Activated CD4-positive, alpha-beta T cell treated with anti-CD3 and anti-CD28 coated beads, Interleukin-2, amount 50 U/mL, for 16 hours (primary cell): ENCODE measurements at places on chromosomes 7 and 10.
A peak's percentile ranks its signal among the peaks of the same experiment; 100 is the strongest.

GRCh38 chr7:96183163-96183670 lies 138.7 kb downstream of the SLC25A13 start:
- no peak for DNase-seq

DNA sequence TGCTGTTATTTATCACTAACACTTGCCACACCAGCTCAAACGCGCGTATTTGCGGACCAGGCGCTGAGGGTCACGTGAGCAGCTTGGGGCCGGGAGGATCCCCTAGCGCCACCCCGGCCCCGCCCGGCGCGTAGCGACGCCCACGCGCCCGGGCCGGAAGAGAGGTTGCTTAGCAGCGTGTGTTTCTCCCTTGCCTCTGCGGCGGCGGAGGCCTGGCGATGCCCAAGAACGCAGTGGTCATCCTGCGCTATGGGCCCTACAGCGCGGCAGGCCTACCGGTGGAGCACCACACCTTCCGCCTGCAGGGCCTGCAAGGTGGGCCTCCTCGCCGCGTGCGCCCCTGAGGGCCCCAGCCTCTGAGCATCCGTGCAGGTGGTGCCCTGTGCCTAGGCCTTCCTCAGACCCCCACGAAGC lies at the start of gene C10orf53:
Gene C10orf53 (plus strand): TSS at position 172 of the 414 bp plus-strand sequence. CDS start 47 bp downstream, at position 219.
- DNase-seq = peak; percentile 40

DNA sequence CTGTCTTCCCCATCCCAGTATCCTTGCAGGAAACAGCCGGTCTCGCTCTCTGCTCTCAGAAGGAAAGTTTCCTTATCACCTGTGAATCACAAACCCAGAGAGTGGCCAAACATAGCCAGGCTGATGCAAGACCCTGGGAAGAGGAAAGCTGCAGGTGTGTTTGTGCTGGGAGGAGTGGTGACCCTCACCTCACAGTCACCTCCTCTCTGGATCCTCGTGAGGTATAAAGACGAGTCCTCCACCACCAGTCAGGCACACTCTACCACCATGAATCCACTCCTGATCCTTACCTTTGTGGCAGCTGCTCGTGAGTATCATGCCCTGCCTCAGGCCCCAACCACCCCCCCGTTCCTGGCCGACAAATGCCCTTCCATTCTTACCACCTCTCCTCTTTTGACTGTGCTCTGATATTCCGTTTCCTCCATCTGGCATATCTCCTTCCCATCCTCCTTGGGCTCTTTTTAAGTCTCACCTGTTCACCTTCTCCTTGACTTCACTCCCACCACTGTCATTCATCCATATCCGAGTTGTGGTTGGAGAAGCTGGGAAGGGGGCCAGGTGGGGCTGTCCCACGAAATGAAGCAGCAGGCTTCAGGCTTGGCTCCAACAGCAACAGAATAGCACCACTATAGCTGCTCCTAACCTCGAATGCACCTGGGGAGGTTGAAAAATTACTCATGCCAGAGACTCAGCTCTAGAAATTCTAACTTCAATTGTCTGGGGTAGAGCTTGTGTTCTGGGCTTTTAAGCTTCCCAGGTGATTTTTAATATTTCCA lies at the start of gene PRSS1:
Gene PRSS1 (plus strand): TSS at position 255 of the 776 bp plus-strand sequence. CDS start 13 bp downstream, at position 268.
- no peak for DNase-seq

DNA sequence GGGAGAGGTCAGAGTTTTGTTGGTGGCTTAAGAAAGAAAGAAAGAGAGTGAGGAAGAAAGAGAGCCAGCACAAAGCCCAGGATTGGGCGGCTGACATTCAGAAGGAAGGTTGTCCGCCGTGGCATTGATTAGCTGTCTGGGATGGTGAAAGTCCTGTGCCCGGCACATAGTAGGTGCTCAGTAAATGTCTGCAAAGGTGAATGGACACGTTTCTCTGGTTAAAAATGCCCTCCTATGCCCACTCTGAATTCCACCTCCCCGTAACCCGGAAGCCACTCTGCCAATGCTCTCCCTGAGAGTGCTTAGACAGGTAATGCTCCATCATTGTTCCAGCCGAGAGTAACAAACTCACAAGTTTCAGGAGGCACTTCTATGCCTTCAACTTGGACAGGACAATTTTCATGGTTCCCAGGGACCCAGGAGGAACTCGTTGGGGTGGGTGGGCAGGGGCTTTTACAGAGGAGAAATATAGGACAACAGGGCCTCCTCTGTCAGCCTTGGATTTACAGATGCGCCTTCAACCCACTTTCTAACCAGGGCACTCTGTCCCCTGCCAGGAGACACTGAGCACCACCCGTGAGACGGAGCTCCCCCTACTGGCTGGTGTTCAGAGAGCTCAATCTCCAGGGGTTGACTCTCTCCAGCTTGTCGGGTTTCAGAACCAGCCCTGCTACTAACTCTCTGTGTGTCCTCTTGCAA lies 411.5 kb upstream of the ZMIZ1 start:
- DNase-seq = peak; percentile 64

GRCh38 chr10:129969184-129969910 lies 5.3 kb upstream of the EBF3 start:
- no peak for DNase-seq

DNA sequence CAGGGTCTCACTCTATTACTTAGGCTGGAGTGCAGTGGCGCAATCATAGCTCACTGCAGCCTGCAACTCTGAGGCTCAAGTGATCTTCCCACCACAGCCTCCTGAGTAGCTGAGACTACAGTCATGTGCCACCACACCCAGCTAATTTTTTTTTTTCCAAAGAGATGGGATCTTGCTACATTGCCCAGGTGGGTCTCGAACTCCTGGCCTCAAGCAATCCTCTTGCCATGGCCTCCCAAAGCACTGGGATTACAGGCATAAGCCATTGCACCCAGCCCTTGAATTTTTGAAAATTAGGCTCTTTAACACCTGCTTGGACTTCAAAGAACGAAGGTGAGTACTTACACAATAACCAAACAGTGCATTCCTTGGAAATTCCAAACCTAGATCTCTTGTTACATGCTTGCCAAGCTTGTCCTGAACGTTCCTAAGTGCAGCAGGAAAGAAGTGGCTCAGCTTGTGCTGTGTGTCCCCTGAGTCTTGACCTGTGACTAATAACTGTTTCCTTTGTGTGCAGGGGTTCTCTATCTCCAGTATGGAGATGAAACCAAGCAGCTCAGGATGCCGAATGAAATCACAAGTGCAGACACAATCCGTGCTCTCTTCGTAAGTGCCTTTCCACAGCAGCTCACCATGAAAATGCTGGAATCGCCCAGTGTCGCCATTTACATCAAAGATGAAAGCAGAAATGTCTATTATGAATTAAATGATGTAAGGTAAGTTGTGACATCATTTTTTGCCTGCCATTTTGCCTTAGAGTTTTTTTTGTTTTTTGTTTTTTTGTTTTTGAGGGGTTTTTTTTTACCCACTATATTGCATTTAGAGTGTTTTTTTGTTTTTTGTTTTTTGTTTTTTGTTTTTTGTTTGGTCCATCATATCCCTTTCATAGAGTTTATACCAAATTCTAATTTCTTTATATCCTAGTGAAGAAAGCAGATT lies 223.8 kb downstream of the KIAA1217 start:
- DNase-seq = peak; percentile 6

GRCh38 chr7:19215412-19215811 lies 70.2 kb upstream of the FERD3L start:
- no peak for DNase-seq

GRCh38 chr7:35571611-35572240 lies 123.2 kb downstream of the HERPUD2 start:
- DNase-seq = no peak

DNA sequence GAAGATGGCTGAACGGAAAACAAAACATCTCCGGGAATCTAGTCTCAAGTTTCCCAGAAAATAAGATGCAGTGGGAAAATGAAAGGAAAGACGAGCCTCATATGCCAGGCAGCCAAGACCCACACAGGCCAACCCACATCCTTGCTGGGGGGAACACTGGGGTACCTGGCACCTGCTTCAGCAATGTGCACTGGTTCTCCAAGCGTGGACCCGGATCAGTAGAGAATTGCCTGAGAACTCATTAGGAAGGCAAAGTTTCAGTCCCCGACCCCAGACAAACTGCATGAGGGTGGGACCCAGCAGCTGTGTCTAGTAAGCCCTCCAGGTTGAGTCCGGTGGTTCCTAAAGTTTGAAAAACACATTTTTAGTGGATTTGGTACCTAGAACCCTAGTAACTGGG lies 18.4 kb downstream of the FAM53B start:
- DNase-seq = no peak

GRCh38 chr10:48238826-48239520 lies 35.5 kb downstream of the FRMPD2 start:
- no peak for DNase-seq

GRCh38 chr10:73584737-73585136 lies 6.4 kb downstream of the USP54 start:
- DNase-seq = no peak

DNA sequence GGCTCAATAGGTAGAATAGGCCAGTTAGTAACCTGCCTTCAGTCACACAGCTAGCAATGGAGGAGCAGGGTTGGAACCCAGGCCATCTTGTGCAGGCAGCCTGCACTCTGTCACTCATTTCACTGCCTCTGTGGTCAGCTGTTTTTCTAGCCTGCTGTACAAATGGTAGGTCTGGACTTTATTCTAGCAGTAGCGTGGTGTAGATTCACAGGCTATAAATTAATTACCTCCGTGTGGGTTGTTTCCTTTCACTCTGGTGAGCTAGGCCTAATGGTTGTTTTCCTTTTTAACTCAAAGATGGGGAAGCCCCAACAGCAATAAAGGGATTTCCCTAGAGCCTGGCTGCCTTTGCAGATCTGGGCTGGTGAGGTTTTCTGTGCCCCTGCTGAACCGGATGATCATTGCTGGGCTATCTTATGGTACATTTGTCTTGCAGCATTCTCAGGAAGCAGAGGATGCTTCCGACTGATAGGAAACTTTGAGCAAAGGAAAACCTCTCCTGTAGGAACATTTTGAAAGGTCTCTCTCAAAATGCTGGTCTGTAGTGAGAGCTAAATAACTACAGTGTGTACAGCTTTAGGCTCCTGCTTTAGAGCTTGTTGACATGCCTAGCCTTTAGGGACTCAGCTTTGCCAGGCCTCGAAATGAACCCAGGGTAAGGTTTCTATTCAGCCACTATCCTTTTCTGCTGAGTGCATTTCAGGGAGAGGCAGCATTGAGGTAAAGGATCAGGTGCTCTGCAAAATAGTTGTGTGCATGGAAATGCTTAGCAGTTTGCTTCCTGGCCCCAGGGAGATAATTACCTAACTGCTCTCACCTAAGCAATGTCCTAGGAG lies 157.4 kb downstream of the ST7 start:
- DNase-seq = peak; percentile 74

DNA sequence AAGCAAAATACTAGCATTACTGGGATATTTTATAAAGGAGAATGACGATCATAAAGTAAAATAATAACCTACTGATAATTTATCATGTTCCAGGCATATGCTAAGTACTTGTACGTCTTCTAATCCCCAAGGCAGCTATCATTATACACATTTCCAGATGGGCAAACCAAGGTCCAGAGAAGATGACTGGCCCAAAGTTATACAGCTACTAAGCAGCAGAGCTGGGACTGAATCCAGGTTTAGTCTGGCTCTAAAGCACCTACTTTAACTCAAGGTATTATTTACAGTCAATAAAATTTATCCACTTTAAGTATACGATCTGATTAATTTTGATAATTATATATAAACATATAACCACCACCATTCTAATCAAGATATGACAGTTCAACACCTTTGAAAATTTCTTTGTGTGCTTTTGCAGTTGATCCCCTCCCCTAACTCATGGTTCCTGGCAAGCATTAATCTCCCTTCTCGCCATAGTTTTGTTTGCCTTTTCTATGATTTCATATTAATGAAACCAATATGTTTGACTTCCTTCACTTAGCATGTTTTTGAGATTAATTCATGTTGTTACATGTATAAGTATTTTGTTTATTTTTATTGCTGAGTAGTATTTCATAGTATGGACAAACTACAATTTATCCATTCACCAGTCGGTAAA lies 126.7 kb downstream of the CPEB3 start:
- no peak for DNase-seq

GRCh38 chr10:80152820-80153219 lies 20.3 kb downstream of the PLAC9 start:
- DNase-seq = no peak

- DNase-seq = no peak
Measured at GRCh38 chr7:50352751-50353150, 48.2 kb downstream of the IKZF1 start.

DNA sequence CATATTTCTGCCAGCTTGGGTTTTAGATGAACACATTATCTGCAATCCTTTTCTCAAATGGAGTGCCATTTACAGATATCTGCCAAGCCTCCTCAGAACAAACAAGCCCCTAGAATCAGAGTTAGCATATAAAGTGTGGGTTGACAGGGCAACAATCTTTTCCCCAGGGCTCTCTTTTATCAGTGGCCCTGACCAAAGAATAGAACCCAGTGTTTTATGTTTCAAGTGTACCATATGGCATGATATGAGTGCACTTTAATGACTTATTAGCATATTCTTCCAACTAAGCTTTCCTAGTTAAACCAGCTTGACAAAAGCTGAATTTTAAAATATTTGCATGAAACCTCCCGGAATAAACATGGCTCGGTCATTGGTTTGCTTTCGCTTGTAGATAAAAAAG lies 57.3 kb downstream of the EVX1 start:
- DNase-seq = no peak

DNA sequence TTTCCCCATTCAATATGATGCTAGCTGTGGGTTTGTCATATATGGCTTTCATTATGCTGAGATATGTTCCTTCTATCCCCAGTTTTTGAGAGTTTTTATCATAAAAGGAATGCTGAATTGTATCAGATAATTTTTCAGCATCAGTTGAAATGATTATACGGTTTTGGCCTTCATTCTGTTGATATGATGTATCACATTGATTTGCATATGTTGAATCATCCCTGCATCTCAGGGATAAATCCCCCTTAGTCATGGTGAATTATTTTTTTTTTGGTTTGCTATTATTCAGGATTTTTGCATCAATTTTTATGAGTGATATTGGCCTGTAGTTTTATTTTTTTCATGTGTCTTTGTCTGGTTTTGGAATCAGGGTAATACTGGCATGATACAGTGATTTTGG lies 1152.3 kb upstream of the C7orf33 start:
- no peak for DNase-seq

DNA sequence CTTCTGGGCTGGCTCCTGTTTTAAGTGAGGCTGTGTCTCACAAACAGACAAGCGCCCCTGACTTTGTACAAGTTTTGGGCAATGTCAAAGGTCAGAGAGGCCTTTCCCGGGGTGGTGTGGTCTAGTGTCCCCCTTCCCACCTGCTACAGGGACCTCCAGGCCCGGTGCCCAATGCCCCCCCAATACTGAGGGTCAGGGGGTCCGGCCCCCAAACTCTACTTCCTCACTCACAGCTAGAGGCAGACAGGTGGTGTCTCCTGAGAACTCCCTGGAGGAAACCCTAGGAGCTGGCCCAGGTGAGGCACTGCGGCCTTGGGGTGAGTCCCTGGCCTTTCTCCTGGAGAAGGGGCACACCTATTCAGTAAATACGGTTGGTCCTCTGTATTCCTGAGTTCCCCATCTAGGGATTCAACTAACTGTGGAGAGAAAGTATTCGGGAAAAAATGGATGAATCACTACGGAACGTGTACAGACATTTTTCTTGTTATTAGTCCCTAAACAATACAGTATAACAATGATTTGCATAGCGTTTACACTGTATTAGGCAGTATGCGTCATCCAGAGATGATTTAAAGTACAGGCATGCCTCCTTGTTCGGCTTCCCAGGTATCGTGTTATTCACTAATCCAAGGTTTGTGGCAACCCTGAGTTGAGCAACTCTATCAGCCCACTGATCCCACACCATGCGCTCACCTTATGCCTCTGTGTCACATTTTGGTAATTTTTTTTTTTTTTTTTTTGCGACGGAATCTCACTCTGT lies 308.1 kb downstream of the WDR37 start:
- DNase-seq = no peak

GRCh38 chr10:71314028-71314693 lies 4.9 kb upstream of the SLC29A3 start:
- DNase-seq = peak; percentile 54

GRCh38 chr7:83849131-83849530 lies 200.2 kb upstream of the SEMA3E start:
- DNase-seq = no peak
